ENCODE measurements at places on chromosomes 12 and 14. TPM values are rescaled to one million over a fixed set of nuclear protein-coding genes. Genes with fewer than 3 reads are reported as not detected.

Gene SDR9C7
- not detected for total RNA-seq

Gene WDHD1
- total RNA-seq = 26.4 TPM

Gene CMTM5
- total RNA-seq = not detected

Gene SLC5A8
- not detected for total RNA-seq

GRCh38 chr14:69093631-69094421 is 59.1 kb downstream of the DCAF5 start:
- DNase-seq = peak; percentile 39

- DNase-seq = no peak
These were observed 303 bp downstream of the GAPDH start for GRCh38 chr12:6534695-6534944.

- DNase-seq = peak; percentile 92
These were observed 9.9 kb downstream of the UBC start for GRCh38 chr12:124904306-124905098.

GRCh38 chr14:49860988-49861698 is 8.6 kb upstream of the NEMF start:
- DNase-seq = no peak

DNA sequence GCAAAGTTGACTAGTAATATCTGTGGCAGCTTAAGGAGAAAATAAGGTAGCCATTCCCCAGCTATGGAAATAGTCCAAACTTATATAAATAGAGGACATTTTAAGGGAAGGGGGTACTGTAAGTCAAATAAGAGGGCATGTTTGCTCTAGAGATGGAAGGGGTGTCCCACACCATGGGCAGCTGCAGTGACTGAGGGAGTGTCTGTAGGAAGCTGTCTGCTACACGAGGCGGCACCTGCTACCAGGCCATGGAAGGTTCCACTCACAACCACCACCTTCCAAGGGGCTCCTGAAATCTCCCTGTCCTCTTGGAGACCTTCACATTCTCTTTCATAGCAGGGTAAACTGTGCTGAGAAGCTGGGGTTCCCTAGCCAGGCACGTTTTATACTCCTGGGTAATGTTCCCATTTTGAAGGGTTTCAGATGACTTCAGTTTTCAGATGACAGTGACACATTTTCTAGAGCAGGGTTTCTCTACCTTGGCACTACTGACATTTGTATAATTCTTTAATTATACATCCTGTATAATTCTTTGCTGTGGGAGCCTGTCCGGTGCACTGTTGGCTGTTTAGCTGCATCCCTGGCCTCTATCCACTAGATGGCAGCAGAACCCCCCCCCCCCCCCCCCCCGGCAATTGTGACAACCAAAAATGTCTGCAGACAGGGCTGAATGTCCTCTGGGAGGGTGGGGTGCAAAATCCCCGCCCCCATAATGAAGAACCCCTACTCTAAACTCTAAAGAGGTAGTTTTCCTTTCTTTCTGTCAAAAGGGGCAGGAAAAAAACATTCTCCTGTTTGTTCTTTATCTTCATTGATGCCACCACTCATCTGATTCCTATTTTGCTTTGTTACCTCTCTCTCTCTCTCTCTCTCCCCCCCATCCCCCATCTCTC is 11.6 kb upstream of the SMCO2 start:
- DNase-seq = no peak

GRCh38 chr12:27480016-27480415 is 33.5 kb downstream of the SMCO2 start:
- DNase-seq = no peak

DNA sequence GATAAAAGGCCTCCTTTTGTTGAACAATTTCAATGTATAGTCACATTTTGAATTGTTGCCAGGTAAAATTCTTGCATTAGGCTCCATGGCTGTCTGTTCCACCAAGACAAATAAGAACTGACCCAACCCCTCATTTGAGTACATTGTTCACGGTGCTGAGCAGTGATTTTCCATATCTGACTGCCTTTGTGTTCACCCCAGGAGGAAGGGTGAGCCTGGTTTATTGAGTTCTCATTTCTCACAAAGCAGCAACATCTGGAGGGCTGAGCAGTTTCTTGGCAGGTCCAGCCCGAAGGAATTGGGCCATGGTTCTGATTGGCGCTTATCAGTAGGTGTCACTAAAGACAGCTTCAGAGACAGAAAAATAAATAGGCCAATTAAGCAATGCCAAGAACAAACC is 149.1 kb downstream of the BMP4 start:
- no peak for DNase-seq

DNA sequence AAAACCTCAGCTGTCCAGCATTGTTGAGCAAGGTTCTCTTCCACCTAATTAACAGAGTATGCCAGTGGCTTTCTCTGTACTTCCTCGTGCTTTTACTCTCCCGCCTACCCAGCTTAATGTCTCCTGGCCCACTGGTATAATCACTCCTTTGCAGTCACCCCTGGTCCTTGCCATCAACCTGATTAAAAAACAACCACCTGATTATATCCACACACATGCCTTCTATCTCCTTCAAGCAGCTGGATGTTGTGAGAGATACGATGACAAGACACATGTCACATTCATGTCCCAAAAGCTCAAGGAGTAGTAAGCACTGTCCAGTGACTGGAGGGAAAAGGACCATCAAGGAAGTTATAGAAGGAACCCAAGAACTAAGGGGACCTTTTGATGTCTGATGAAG is 241.3 kb upstream of the GRIP1 start:
- no peak for DNase-seq

GRCh38 chr12:76256904-76257303 is 91.3 kb downstream of the BBS10 start:
- DNase-seq = no peak

- no peak for DNase-seq
These were observed at the start of gene GSC for GRCh38 chr14:94769391-94770250. TSS of gene GSC (minus strand) at chr14:94770113. CDS start at chr14:94770015, 98 bp downstream.

DNA sequence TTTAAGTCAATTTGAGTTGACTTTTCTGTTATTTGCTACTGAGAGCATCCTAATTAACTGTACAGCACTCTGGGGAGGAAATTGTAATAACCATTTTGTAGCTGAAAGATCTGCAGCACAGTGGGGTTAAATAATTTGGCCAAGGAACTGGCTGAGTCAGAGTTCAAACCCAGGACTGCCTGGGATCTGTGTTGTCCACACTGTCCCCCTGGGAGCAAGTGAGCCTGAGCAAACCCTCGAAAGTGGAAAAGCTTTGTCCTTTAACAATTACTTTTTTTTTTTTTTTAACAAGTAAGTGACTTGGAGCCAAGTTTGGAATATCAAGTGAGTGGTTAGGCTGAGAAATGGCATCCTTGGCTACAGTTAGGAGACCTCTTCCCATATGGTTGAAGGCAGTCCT is 247.2 kb upstream of the CCDC196 start:
- no peak for DNase-seq

- peak; percentile 45 for DNase-seq
These were observed 63.9 kb upstream of the PTGR2 start for GRCh38 chr14:73787486-73788316.
